ENCODE measurements at places on chromosomes 16 and 17.

DNA sequence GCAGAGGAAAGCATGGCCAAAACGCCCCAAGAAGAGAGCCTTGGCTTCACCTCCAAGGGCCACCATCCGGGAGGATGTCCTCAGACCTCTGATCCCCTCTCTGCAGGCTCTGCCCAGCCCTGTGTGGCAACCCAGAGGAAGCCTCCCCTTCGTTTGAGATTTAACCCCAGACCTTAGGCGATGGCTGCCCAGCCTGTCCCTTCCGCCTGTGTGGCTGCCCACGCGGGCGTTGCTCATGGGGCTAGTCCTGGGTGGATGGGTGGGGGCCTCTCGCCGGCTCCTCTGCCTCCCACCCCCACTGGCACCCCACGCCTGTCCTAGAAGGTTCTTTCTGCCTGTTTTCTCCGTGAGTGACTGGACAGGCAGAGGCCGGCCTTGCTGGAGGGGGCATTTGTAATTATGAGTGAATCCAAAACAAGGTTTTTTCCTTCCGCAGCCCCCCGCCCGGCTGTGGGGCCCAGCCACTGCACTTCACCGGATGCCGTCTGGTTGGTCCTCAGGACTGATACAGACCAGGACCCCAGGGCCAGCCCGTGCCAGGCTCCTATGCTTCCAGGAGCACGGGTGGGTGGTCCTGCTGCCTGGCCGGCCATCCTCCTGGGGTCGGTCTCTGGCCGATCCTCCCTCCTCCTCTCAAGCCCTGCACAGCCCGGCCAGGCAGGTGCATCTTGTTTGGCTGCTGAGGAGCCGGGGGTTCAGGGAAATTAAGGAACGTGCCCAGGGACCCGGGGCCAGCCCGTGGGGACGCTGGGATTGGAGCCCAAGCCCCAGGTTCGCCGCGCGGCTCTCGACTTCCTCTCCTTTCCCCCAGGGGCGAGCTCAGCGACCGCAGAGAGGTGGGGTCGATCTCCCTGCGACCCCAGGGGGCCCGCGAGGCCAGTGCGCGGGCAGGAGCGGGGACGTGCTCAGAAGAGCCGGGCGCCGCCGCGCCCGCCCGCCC is at the start of gene TMEM235:
TMEM235 (plus strand) TSS at position 636 of the 940 bp plus-strand sequence. CDS start 393 bp downstream, outside the sequence.
- no peak for DNase-seq

- no peak for DNase-seq
Observed at GRCh38 chr17:38874505-38875400, 4.9 kb downstream of the LASP1 start.

DNA sequence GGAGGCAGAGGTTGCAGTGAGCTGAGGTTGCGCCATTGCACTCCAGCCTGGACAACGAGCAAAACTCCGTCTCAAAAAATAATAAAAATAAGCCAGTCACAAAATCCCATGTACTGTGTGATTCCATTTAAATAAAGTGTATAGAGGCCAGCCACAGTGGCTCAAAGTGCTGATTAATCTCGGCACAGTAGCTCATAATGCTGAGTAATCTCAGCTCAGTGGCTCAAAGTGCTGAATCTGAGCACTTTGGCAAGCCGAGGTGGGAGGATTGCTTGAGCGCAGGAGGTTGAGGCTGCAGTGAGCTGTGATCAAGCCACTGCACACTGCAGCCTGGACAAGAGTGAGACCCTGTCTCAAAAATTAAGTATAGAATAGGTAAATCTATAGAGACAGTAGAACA is 4.9 kb downstream of the TMED6 start:
- no peak for DNase-seq

DNA sequence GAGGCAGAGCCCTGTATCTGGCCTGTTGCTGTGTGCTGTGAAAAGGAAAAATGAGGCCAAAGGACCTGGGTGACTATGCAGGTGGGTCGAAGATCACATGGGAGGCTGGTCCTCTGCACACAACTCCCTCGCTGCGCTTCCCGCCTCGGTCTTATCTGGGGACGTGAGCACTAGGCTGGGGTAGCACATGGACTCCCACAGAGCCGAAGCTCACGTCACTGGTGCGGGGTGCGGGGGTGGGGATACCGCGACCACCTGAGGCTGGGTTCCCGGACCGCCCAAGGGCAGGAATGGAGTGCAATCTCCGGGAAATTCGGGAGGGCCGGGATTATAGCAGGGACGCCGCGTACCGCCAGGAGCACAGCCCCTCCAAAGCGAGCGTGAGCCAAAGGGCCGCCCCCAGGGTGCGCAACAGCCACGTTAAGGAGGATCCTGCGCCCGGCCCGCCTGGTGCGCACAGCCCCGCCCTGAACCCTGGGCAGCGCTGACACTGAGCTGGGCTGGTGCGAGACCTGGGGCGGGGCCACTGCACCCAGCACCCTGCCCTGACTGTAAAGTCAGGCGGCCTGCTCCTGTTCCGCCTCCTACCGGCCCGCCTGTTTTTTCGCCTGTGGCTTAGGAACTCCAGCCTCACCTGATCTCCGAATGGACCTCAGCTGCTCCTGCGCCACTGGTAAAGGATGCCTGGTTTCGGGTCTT is 4.8 kb downstream of the MT1A start:
- peak; percentile 74 for DNase-seq

GRCh38 chr16:74560912-74561311 is 46.0 kb downstream of the GLG1 start:
- no peak for DNase-seq

- no peak for DNase-seq
Observed at GRCh38 chr17:73620414-73620813, 23.8 kb downstream of the SDK2 start.

GRCh38 chr17:37764383-37764782 is 19.5 kb upstream of the HNF1B start:
- DNase-seq: no peak

GRCh38 chr16:81936209-81937000 is 74.9 kb downstream of the SDR42E1 start:
- DNase-seq: no peak

- no peak for DNase-seq
Observed at GRCh38 chr17:1606352-1606985, 22.2 kb downstream of the SLC43A2 start.

GRCh38 chr16:29816694-29817441 is 916 bp downstream of the PAGR1 start:
- DNase-seq: peak; percentile 41

DNA sequence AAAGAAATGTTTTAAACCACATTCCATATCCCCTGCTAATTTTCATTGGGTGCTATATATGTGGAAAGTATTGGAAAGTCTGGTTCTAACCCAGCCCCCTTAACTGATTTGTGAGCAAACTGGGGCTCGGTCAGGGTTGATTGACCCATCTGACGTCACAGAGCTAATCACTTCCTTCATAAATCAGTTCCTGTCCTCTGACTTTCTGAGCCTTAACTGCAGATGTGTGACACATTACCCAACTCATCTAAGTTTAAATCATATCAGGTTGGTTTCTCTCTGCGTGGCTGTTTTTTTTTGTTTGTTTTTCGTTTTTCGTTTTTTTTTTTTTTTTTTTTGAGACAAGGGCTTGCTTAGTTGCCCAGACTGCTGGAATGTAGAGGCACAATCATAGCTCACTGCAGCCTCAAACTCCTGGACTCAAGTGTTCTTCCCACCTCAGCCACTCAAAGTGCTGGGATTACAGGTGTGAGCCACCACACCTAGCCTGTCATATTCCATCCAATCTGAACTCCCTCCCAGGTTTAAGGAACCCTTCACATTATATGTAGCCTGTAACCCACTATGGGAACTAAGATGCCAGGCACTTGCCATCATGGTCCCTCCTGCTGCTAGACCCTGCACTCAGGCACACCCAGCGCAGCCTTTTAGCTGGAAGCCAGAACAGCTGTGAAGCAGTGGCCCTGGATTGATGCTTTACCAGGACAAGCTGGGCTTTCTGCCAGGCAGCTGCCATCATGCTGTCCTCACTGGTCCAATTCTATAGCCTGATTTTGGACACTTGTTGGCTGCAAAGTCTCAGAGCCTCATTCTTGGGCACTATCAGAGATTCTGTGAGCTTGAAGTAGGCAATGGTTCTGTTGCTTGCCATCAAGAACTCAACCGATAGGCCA is 6.9 kb upstream of the BPTF start:
- DNase-seq: peak; percentile 44

DNA sequence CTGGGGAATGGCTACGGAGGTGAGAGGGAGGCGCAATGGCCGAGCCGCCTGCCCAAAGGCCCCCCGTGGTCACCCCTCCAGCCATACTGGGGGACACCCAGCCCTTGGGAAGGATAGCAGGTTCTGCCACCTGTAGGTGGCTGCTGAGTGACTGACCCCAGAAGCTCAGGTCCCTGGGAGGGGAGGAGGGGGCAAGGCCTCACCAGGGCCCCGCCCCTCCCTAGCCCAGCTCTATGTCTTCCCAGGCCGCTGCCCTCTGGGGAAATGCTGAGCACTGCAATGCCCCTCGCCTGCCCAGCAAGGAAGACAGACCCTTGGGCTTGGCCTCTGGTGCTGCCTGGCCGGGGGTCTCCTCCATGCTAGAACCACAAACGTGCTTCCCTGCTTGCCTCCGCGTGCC is 11.4 kb upstream of the CLDN9 start:
- no peak for DNase-seq

DNA sequence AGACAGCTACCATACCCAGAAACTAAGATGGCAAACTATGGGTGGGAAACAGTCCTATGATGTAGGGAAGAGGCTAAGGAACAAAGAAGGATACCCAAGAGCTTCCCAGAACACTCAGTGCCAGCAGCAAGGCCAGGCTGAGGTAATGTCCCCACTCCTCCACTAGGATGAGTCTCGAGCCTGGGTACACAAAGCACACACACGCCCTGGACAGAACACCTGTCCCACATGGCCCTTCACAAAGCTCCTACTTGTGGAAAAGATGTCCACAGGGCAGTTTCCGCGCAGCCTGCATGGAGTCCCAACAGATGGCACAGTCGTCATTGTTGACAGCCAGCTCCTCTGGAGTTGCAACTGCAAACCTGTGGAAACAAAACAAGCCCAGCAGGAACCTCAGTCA is 23.9 kb downstream of the AMFR start:
- DNase-seq: no peak

DNA sequence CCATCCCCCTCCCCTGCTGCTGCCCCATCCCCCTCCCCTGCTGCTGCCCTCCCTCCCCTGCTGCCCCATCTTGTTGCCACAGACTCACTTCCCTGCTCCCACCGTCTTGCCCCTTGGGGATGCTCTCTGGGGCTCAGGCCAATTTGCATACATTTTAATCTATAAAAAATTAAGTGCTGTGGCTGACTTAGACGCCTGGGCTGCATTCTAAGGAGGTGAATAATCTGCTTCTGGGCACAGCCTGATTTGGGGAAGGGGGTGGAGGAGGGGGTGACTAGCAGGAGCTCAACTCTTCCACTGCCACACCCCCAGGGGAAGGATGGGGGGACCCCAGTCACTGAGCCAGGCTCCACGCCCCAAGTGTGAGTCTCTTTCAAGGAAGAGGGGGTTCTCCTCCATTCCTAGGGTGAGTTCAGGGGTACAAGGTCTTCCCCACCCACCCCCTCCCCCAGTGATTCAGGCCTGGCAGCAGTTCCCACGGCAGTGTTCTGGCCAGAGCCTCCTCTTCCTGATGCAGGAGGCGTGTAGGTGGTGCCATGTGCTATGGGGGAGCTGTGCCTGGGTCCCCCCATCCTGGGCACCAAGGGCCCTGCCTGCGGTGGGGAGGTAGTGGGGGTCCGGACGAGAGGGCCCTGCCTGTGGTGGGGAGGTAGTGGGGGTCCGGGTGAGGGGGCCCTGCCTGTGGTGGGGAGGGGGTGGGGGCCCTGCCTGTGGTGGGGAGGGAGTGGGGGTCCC is 5.0 kb downstream of the DPH1 start:
- DNase-seq: no peak

- DNase-seq: no peak
Observed at GRCh38 chr17:5516060-5516792, 29.9 kb downstream of the MIS12 start.

GRCh38 chr17:60827943-60828342 is 150.3 kb downstream of the BCAS3 start:
- DNase-seq: no peak

GRCh38 chr16:23334457-23334853 is 32.4 kb downstream of the SCNN1B start:
- no peak for DNase-seq

DNA sequence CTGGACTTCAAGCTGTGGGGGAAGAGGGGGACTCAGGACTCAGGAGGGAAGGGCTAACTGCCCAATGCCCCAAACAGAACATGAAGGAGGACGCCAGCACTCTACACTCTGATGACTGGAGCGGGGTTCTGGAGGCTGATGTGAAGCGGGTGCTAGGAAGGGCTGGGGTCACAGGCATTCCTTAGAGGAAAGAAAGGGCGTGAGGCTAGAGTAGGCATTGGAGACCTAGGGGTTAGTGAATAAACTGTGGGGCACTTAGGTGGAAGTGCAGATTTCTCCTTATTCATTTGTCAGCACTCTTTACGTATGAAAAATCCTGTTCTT is 760 bp upstream of the LMF1 start:
- no peak for DNase-seq

DNA sequence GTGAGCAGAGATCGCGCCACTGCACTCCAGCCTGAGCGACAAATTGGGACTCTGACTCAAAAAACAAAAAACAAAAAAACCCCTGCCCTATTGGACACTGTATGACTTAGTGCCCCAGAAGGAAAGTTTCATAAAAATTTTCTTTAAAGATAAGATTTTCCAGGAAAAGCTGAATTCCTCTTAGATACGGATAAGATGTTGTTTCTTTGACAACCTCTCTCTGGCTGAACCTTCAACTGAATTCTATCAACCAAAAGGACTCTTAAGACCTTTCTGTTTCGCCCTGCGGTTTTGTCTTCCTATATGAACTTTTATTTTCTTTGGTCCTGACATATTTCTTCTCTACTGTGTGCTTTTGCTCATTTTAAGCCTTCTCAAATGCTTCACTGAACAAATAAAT is 35.8 kb downstream of the CPPED1 start:
- no peak for DNase-seq
